ENCODE measurements at places on chromosomes 6 and 20.

- peak; percentile 8 for DNase-seq
Observed at GRCh38 chr6:24972311-24972958, 36.7 kb upstream of the RIPOR2 start.

GRCh38 chr6:141463237-141463977 is 669.3 kb upstream of the GJE1 start:
- peak; percentile 42 for DNase-seq

- no peak for DNase-seq
Observed at GRCh38 chr20:57711311-57711712, 1.5 kb upstream of the PMEPA1 start.

- DNase-seq: peak; percentile 11
Observed at GRCh38 chr20:6784210-6784631, 16.7 kb downstream of the BMP2 start.

DNA sequence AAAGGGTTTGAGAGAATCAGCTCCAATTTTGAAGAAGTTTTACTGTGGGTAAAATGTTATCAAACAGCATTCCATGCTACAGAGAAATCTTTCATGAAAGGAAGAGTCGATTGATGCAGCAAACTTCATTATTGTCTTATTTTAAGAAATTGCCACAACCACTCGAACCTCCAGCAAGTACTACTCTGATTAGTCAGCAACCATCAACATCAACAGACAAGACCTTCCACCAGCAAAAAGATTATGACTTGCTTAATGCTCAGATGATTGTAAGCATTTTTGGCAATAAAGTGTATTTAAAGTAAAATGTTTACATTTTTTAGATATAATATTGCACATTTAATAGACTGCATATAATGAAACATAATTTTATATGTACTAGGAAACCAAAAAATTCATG is 87.5 kb downstream of the AKAP7 start:
- no peak for DNase-seq

DNA sequence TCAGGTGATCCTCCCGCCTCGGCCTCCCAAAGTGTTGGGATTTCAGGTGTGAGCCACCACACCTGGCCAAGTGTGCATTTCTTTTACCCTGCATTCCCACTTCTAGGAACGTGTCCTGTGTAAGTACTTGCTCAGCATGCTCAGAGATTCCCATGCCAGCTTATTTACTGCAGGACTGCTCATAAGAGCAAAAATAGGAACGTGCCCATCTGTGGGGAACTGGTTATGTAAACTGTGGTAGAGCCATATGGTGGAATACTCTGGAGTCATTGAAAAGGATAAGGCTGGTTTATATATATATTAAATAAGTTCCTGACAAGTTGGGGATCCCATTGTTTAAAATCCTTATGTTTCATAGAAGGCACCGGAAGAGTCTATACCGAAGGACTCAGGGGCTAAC is 38.2 kb upstream of the FANCE start:
- no peak for DNase-seq

DNA sequence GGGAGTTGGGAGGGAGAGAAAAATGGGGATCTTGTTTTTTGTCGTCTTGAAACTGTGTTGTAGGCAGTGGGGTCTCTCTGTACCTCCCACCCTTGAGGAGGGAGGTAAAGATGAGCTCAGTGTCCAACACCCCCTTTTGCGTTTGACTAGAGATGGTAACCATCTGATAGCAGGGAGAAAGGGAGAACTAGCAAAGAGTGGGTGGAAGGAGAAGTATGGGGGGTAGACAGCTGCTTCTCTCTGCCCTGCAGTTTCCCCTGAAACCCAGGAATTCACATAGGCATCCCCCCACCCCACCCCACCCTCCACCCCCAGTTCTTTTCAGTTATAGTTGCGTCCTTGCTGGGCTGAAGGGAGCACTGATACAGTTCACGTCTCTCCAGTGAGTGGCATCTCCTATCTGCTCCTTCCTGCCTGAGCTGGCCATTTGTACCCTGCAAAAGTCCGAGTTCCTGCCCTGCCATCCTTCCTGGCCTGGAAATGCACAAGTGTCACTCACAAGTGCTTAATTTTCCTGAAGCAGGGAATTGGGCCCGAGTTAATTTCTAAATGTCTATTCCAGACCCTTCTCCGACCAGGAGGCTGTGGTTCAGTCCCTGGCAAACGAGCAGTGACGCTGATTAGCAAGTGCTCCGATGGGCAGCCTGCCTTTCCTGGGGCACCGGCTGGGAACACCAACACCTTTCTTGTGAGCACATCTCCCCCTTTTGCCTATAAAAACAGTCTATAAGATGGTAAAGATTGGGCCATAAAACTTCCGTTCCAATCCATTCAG is 1.5 kb downstream of the SIRPA start:
- DNase-seq: no peak

GRCh38 chr6:11414176-11414963 is 123.2 kb upstream of the TMEM170B start:
- DNase-seq: no peak

DNA sequence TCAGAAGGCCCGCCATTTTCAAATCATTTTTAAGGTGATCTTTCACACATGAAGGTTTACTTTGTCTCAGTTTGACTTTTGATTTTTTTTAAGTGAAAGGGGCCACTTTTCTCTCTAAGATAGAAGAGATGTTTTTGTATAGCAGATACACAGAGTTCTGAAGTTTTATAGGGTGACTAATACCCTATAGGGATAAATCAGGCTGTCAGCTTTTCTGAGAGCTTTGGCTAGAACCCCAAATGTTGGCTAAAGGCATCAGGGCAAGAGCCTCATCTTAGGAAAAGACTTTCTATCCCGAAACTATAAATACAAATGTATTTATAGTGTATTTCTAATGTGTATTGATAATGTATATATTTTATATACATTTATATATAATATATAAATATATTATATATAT is 181.4 kb downstream of the TBX18 start:
- peak; percentile 54 for DNase-seq

Measured in fibroblast of skin of right quadriceps (primary cell).